ENCODE measurements at places on chromosomes 1 and 21.

- DNase-seq: no peak
These were observed 18.7 kb upstream of the RAP1A start for GRCh38 chr1:111600886-111601386.

DNA sequence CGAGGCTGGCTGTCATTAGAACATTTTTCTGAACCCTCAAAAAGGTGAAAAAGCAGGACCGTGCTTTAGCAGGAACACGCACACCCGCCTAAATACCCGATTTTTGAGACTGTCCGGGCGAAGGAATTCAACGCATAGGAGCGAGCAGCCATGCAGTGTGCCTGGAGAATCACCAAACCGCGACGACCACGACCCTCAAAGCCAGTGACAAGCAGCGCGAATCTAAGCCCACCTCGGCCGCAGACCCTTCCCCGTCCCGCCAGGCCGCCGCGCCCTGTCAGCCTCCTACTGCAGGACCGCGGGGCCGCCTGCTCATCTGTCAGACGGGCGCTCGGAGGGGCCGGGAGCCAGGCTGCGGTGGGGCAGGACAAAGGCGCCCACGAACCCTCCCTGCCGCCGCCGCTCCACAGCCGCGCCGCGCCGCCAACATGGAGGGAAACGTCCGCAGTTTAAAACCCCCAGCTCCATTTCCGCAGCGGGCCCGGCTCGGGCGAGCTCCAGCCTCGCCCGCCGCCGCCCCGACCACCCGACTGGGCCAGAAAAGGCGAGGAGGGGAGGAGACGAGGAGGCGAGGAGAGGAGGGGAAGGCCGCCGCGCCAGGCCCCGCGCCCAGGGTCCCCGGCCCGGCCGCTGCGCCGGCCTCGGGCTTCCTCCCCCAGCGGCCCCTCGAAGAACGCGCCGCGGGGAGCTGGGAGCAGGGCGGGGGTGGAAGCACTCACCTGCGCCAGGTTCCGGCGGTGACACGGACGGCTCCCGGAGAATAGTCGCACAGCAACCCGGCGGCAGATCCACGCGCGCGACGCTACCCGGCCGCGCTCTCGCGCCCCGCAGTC, at the start of gene LBR:
LBR (minus strand) TSS at position 804 of the 833 bp plus-strand sequence. CDS start 3,963 bp downstream, outside the sequence.
- DNase-seq: peak; percentile 33

- DNase-seq: peak; percentile 36
These were observed 1.8 kb downstream of the AGPAT3 start for GRCh38 chr21:43866659-43867331.

DNA sequence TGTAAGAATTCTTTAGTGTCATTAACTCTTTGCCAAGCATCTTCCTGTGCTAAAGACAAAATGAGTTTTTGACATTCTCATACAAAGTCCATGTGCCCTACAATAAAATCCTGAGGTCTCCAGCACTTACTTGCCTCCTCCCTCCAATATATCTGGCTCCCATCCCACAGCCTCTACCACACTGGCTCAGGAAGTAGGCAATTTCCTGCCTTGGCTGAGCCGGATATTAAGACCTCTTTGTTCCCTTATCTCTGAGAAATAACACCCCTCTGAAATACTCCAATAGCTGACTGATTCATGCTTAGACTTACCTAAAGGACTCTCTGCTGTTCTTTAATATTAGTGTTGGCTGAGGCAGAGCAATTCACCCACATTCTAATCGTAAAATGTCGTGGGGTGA, 37.6 kb upstream of the GORAB start:
- no peak for DNase-seq

GRCh38 chr1:180956028-180956640, 43.4 kb downstream of the KIAA1614 start:
- no peak for DNase-seq

GRCh38 chr1:83500987-83501591, 497.8 kb downstream of the TTLL7 start:
- DNase-seq: no peak

DNA sequence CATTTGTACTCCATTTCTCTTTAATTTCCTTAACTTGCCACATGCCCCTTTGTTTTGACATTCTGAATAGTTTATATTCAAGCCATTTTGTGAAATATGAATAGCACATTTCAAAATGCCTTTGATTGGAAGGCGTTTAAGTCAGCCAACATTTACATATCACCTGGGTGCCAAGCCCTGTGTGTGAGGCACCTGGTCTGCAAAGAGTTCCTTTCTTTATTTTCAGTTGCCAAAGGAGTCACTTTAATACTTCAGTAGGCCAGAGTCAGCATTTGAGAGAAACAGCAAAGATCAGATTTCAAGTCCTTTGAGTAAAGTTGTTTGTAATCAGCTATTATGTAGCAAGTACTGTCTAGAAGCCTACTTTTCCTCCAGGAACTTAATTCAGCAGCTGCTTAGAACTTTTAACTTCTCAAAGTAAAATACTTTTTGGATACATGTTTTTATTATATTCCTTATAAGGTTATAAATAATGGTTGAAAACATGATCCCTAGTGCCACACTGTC, 70.8 kb downstream of the DTL start:
- DNase-seq: no peak

DNA sequence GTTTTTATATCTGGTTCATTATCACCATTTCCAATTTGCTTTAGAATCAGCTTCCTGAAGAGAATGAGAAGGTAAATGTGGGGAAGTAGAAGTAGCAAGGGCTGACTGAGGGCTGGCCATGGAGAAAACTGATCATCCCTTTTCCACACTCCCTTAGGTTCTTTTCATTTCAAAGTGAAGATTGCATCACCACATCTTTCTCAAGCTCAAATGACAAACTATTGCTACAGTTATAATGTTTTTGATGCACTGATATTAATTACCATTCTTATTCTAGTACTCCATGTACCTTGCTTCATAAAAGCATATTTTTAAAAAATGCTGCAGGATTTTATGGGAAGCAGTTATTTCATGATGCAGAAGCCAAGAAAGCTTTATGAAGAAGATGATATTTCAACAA, 7.9 kb upstream of the AK5 start:
- no peak for DNase-seq

DNA sequence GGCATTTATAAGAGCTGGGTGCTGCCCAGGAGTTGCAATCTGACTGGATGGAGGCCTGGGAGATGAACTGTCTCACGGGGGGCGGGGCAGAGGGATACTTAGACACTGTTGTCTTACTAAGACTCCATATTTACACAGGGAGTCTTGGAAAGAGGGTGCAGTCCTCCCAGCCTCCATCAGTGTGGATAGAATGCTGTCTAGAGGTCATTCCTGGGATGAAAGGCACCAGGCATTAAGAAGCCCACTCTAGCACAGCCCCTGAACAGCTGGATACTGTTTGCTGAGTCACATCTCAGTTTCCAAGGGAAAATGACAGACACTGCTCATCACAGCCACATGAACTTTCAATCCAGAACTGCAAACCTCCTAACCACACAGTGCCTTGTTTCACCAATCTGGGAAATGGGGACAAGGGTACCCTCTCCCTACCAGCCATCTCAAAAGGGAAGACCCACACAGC, 43.3 kb downstream of the SSBP3 start:
- DNase-seq: no peak

- no peak for DNase-seq
These were observed 547.3 kb upstream of the PLXNA2 start for GRCh38 chr1:208791456-208791855.

DNA sequence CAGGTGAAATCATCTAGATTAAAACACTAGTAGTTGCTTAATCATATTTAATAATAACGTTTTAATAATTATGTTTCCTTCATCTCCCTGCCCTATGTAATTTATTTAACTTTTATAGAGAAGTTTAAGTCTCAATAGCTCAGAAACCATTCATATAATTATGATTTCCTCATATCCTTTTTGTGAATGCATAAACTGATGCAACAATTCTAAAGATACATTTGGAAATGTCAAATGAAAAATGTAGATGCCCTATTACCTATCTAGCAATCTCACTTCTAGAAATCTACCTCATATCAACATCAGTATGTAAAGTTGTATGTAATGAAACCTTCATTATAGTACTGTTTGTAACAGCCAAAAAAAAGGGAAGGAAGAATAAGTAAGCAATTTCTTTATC, 10.5 kb downstream of the DRAM2 start:
- DNase-seq: no peak

DNA sequence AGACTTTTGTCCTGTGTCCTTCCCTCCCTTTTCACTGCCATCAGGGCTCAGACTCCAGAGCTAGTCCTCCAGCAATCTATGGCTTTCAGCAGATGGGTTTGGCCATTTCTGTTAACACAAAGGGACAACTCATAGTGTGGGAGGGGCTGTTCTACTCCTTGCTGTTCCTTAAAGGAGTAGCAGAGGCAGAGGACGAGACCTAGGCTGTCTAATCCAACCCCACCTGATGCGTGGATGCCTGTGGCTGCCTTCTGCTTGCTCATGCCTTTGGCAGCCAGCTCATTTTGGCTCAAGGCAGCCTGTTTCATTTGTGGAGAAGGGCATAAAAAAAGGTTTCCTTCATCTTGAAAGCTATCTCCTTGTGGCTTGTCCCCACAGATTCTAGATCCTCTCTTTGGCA, 27.0 kb downstream of the MFSD2A start:
- DNase-seq: no peak

GRCh38 chr21:25871566-25871965, 136.8 kb downstream of the GABPA start:
- no peak for DNase-seq

- DNase-seq: no peak
These were observed 18.5 kb upstream of the ACTL8 start for GRCh38 chr1:17736625-17737024.

DNA sequence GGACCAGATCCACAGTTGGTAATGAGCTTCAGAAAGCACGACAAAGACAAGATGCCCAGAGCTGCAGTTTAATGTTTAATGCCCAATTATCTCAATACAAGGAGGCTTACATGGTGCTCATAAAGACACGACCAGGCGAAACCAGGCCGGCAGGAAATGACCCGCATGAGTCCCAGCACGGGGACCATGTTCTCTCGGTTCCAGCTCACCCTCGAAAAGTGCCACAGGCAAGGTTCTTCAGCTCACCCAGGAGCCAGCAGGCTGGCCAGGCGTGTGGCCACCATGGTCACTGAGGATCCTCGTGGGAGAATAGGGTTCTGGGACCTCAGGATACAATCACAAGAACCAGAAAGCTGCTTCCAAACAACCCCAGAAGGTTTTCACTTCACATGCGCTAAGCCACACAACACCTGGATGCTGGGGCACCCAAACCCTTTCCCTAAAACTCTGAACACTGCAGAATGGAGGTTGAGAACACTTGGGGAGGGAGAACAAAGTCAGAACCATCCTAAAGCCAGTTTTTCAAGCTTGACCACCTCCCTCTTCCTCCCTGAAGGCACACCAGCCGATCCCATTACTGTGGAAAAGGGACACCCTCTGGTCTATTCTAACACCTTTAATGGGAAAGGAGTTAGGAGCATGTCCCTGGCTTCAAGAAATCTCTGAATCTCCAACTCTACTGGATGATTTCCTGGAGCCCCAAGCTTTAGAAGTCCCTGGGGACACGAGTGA, 22.6 kb upstream of the ASAP3 start:
- DNase-seq: no peak

DNA sequence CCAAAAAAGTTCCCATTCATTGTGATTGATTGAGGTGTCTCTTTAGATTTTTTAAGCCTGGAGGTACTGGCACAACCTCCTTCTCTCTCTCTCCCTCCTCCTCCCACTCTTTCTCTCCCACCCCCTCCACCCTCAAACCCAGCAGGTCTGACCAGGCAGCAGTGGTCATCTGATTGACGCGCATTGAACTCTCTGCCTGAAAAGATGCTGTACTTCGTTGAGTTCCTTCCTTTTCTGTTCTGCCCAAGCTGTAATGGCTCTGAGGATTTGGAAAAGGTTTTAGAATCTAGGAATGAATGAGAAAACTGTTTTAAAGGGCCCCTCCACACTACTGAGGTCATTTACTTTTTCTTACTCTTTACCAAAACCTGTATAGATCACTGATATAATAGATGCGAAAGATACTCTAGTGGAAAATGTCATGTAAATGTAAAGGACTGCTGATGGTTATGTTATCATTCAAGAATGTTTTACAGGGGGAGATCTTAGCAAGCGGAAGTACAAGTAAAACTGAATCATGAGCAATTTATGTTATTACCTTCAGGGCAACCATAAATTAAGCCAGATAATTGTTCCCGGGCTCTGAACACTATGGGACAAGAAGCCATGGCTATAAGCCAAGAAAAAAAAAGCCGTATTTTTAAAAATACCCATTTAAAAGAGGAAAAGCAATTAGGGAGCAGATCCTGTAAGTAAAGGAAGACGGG, 25.2 kb upstream of the DYRK1A start:
- no peak for DNase-seq

DNA sequence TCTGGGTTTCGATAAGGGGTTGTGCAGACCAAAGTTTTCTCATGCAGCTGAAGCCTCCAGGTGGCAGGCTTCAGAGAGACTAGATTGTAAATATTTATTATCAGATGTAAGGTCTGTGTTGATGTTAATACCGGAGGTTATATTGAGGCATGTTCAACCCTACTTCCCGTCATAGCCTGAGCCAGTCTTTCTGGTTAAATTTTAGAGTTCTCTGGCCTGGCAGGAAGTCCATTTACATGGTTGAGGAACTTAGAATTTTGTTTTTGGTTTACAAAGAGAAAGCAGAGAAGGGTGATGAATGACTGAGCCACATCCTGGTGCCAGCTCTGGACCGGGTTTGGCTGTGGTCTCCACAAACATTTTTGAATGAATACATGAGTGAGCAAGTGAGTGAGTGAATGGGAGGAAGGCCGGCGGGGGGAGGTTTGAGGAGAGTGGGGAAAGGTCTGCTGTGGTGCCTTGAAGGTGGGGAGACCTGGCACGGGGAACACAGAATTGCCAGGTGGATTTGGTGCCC, 218.5 kb downstream of the DISC1 start:
- DNase-seq: peak; percentile 15

DNA sequence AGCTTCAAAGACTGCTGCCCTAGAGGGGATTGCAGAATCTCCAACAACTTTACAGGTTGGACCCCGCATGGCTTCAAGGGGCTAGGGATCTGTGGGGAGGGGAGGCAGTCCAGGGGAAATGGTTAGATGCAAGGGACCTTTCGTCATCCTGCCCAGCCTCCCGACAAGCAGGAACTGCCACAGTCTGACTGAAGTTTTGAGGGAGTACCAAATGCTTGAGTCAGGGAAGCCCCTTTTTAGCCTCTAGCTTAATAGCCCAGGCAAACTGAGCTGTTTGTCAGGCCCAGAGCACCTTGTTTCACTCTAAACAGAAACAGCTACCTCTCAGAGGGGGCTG, 1.1 kb downstream of the TOR3A start:
- DNase-seq: no peak

DNA sequence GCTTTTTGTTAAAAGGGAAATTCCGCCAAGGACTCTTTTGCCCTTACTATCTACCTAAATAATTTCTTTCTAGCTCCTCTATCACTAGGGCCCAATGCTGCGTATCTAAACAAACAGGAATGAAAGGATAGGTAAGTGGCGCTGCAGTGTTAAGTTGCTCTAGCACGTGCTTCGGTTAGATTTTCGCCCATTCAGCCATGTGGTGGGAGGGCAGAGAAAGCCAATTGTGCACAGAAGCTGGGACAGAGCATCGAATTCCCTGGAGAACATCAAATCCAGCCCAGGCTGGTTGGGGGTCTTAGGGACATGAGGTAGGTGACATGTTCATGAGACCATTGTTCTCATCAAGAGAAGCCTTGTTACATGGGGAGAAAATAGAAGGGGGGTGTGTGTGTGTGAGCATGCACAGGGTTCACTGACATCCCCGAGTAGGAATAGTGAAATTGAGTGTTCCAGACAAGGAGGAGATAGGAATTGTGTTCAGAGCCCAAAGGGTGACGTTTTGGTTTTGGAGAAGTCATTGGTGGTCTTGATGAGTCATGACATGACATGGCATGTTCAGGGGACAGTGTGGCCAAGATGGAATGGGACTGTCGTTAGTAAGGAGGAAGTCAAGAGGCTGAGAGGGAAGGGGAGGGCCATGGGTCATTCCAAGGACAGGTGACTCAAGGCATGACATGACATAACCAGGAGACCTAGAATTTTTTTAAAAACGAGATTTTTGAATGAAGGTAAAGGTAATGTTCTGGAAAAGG, 107.1 kb downstream of the TLR5 start:
- DNase-seq: no peak

Data from T-helper 1 cell (primary cell).